ENCODE measurements at places on chromosomes 3 and 15.
A peak's percentile ranks its signal among the peaks of the same experiment; 100 is the strongest.

DNA sequence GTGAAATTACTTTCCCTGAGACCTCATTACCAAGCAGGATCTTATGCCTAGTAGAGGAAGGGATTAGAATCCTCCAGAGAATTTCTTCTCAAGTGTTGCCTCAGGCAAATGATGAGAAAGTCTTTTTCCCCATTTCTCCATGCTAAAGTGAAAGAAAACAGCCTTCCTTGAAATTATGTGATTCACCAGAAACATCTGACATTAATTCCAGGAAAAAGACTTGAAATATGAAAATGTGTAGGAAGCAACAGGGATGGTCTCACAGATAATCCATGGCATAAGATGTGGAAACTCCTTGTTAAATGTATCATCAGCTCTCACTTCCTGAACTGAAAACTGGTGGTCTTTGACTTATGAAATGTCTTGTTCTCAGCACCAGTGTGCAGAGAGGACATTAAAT lies 17.9 kb upstream of the ABI3BP start:
- DNase-seq = peak; percentile 52

GRCh38 chr3:87132801-87133200 lies 94.3 kb upstream of the CHMP2B start:
- no peak for DNase-seq

GRCh38 chr3:176075491-176075890 lies 1121.8 kb downstream of the TBL1XR1 start:
- DNase-seq = no peak

GRCh38 chr3:38115645-38116427 lies 21.1 kb downstream of the ACAA1 start:
- DNase-seq = no peak

- no peak for DNase-seq
Observed at GRCh38 chr3:73513260-73513659, 111.5 kb downstream of the PDZRN3 start.

- no peak for DNase-seq
Observed at GRCh38 chr3:144879701-144880100, 908.1 kb downstream of the DIPK2A start.

GRCh38 chr3:70970171-70970570 lies 613.4 kb downstream of the FOXP1 start:
- no peak for DNase-seq

All from muscle of leg (tissue), 16 donors.